ENCODE measurements at places on chromosomes 11 and 22. TPM values are rescaled to one million over a fixed set of nuclear protein-coding genes. Genes with fewer than 3 reads are reported as not detected.

- no peak for DNase-seq
Measured at GRCh38 chr11:133727774-133728173, 117.5 kb downstream of the SPATA19 start.

DNA sequence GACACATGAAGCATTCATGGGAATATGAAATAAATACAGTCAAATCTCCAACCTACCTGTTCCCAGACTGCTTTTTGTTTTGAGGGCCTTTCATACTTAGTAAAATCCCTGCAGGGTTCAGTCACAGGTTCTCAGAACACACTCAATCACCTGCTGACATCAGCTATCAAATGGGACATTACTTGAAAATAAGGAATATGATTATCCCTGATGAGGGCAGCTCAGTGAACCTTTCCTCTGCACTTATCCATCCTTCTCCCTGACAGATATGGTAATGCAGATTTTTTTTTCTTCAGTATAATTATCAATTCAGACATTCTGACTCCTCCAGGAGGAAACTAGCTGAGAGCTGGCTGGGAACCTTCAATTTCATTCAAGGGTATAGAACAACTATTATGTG lies 1127.4 kb upstream of the CCDC90B start:
- DNase-seq = no peak

- no peak for DNase-seq
Measured at GRCh38 chr11:61121192-61121831, 19.0 kb downstream of the CD5 start.

GRCh38 chr11:111586388-111586831 lies 15.8 kb upstream of the SIK2 start:
- DNase-seq = peak; percentile 73

DNA sequence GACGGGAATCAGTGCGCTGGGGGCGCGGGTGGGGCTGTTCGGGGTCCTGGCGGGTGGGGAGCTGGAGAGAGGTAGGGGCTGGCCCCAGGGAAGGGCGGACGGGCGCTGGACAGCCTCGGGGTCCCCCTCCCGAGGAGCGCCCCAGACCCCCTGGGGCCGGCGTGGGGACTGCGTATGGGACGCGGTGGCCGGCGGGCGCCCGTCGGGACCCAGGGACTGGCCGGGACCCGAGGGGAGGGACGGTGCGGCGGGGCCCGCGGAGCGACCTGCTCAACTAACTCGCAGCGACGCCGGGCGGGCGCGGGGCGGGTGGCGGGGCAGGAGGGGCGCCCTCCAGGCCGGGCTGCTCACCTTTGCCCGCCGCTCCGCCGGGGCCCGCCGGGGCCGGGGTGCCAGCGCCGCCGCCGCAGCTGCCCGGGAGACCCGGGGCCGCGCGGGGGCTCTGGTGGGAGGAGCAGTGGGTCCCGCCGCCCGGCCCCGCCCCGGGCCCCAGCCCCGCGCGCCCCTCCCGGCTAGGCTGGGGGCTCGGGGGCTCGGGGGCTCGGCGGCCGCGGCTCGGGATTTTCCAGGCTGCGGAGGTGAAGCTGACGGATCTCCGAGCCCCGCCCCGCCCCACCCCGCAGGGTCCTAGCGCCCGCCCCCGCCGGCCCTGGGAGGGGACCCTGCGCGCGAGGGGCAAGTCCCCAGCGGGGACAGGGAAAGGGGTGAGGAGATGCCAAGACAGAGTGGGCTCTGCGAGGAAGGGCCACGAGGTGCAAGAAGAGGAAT lies 12.3 kb downstream of the STARD10 start:
- DNase-seq = no peak

DNA sequence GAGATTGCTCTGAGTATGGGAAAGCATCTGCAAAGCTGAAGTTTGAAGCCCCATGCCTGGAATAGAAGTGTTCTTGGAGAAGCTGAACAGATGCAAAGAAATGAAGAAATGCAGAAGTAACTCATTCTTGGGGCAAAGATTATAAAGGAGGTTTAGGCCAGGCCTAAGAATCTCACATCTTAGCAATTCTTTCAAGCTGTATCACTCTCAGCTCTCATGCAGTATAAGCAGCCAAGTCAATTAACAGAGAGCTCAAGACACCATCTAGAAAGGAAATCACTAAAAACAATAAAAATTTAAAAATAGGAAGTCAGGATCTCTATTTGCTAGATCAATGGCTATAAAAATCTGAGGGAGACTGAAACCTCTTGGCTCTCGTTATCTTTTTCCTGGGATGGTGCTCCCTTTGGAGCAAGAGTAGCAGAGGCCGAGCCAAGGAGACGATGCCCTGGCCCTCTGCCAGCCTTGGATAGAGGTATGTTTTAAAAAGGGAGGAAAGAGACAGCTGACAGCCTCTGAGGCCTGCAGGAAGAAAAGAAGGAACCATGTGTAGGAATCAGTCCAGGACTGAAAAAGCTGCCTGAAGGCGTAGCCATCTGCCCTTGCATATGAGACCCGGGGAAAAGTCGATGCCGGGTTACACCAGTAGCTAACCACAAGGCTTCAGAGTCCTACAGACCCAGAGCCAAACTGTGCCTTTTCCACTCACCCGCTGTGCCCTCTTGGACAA lies 229.8 kb downstream of the BLID start:
- no peak for DNase-seq

GRCh38 chr11:130826572-130826971 lies 89.7 kb downstream of the SNX19 start:
- DNase-seq = no peak

Gene POU2AF2
- not detected for total RNA-seq

- DNase-seq = no peak
Measured at GRCh38 chr11:103453126-103453525, 343.9 kb downstream of the DYNC2H1 start.

Gene GP1BB
- 1.6 TPM for total RNA-seq

DNA sequence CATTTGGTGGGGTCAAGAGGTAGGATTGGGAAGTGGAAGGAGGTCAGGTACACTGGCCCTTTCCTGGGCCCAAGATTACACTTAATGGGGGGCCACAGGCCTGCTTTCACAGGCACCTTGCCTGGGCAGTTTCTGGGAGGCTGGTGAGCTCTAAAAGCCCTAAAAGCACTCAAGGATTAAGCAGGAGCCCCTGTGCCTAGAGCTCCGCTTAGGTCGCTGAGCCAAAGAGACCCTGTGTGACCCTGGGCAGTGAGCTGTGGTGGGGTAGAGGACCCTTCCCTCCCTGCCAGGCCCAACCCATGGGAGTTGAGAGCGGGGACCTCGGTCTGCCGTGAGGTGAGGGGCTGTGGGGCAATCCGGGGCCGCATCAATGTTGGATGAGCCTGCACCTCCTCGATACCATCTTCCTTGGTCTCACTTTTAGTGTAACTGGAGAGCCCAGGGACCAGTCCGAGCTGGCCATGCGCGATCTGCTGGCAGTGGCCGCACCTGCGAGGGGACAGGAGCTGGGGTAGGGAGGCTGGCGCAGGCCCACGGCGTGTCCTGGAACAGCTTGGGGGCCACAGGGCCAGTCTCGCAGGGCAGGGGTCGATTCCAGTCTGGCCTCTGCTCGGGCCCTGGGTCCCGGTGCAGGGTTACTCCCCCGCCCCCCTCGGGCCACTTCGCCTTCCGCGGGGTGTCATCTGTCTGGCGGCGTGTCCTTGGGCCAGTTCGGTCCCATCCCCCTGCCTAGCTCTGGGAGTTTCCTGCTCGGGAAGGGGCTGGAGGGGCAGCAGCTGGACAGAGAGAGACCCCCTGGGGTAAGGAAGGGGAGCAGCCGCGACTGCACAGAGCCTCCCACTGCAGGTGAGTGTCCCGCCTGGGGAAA lies 44.3 kb downstream of the EIF3F start:
- DNase-seq = no peak

GRCh38 chr11:14248580-14248981 lies 110.4 kb downstream of the RRAS2 start:
- peak; percentile 8 for DNase-seq

GRCh38 chr11:10305964-10306918 lies 1.4 kb downstream of the ADM start:
- DNase-seq = peak; percentile 28

Gene CST6
- not detected for total RNA-seq

GRCh38 chr11:78038697-78039313 lies 15.7 kb upstream of the KCTD14 start:
- no peak for DNase-seq

- DNase-seq = no peak
Measured at GRCh38 chr11:57937431-57937830, 86.2 kb upstream of the OR9Q1 start.

DNA sequence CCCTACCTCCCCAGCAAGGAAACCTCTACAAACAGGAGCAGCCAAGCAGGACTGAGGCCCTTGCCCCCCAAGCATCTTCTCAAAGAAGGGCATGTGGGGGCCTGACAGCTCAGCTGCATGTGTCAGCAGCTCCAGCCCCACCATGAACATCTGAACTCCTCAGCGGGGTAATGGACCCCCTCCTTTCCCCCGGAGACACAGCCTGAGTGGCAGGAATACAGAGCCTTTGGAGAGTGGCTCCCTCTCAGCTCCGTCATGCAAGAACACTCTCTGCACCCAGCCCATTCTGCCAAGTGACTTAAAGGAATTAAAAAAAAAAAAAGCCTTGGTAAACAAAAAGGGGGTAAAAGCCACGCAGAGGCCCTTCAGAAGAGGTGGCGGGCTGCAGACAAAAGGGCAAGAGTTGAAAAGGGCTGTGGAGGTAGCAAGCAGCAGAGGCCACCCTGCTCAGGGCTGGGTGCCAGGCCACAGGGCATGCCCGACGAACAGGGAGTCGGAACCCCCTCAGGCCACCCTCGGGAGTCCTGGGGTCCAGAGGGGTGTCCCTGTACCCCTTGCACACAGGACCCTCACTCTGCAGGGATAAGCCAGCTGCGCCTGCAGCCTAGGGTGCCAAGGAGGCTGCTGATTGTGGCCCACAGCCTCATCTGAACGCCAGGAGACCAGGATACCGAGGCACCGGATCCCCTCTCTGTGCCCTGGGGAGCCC lies 62.5 kb downstream of the MACROD1 start:
- DNase-seq = no peak

- DNase-seq = no peak
Measured at GRCh38 chr11:67612751-67613150, 6.0 kb downstream of the NDUFV1 start.

Gene MRGPRE
- total RNA-seq = not detected

- DNase-seq = no peak
Measured at GRCh38 chr11:96264364-96264763, 78.6 kb downstream of the MAML2 start.

DNA sequence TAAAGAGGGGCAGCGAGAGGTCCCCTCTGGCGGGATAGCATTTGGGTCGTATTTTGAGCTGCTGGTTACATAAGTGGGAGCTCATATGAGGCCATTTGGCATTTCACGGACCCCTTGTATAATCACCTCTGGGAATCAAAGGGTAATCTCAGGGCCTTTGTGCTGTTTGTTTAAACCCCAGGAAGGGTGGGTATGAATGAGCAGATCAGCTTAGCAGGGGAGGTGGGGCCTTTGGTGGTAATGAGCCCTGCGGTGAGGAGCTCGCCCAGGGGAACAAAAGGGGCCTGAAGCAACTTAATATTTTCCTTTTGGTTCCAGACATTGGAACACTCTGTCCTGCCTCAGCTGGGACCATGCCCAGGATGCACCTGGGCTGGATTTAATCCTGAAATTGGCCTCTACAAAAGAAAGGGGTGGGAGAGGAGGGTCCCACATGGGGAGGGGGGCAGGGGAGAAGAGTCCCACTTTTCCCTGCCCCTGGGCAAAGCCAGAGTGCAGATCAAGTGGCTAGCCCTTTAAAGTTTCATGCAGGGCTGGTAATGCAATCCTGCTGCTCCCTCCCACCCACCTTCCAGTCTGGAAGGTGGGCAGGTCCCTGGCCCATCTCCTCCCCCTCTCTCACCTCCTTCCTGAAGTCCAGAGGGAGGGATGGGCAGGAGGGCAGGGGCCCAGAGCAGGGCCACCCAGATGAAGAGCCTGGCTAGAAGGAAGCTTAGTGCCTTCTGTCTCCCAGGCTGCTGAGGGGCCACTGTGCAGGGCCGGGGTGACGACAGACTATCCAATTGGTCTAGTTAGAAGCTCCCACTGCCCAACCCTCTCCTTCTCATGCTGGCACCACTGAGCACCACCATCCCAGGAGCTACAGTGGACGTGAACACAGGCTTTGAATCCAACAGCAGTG lies 10.5 kb downstream of the TSKU start:
- no peak for DNase-seq

GRCh38 chr22:38443628-38444521 lies 11.1 kb downstream of the KCNJ4 start:
- DNase-seq = no peak

Gene JAML
- not detected for total RNA-seq

DNA sequence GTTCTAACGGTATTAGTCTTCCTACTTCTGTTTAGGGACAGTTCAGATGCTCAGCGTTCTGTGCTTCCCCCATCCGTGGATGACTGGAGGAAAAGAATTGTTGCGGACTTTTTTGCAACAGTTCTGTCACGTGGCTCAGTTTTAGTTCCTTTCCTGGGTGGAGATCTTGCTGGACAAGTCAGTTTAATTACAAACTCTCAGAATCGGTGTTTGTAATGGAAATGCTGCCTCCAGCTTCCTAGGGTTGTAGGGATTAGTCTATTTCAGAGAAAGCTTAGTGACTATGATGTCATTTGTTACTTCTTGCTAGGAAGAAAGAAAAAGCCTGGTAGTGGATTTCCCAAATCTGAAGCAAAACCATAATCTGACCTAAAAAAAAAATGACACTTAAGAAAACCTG lies 320.4 kb downstream of the CADM1 start:
- no peak for DNase-seq

Gene MMP1
- total RNA-seq = 4.6 TPM

DNA sequence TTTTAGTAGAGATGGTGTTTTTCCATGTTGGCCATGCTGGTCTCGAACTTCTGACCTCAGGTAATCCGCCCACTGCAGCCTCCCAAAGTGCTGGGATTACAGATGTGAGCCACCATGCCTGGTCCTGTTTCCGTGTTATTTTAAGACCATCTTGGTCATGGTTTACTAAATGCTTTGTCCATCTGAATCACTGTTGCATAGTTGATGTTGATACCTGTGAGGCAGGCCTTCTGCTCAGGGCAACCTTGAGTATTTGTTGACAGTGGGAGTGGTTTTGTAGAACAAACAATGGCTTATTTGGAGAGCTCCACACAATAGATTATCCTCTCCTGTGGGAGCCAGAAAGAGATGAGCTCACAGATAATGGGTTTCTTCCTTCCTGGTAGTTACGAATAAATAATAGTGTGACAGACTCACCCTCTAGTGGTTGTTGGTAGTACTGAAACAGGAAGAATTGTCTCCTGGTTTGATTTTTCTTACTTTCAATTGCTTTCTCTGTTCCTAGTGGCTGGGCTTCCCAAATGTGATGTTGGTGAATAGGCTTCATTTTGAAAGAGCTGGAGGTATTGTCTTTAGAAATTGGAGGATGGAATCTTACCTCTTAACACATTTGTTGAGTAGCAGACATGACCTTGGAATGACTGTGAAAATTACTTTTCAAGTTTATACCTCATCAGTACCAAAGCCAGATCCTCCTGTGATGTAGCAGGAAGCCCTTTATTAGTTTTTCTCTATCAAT lies 39.0 kb downstream of the CTNND1 start:
- peak; percentile 81 for DNase-seq

All from SK-MEL-5 (cell line).